Sciatic nerve (tissue), 2 donors: ENCODE measurements at places on chromosomes 2 and 18.
A peak's percentile ranks its signal among the peaks of the same experiment; 100 is the strongest.

DNA sequence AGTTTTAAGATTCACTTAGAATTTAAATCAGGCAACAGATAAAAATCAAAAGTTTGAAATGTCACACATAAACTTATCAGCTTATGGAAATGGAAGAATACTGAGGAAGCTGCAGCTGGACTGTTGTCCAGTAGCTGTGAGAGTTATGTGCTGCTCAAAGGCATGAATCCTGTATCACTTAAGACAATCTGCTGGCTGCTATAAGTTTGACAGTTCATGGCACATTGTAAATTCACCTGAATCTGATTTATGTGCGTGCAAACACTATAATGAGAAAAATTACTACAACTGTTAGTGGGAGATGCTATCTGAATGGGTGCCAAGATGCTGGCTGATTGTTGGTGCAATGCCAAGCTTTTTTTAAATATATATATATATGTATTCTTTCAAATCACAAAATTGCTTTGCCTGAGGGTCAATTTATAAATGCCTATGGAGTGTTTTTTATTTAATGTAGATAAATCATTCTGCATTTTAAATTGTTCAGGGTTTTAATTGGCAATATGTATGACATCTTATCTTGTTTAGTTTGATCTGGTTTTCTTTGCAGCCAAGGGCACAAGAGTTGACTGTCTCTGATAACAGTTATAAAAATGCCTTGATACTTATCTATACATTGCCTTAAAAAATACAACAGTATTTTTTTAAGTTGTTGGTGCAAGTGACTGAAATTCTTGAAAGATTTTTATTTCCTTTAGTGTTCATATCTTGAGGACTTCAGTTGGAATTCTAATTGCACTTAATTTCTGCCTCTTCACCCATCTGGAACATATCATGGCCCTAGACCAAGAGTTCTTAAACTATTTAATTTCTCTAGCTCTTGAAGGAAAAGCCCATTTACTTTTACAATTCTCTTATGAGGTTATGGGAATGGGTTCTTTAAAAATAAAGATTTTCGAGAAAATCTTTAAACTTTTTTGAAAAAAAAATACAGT is 48.7 kb downstream of the CAVIN2 start:
- DNase-seq, result no peak

DNA sequence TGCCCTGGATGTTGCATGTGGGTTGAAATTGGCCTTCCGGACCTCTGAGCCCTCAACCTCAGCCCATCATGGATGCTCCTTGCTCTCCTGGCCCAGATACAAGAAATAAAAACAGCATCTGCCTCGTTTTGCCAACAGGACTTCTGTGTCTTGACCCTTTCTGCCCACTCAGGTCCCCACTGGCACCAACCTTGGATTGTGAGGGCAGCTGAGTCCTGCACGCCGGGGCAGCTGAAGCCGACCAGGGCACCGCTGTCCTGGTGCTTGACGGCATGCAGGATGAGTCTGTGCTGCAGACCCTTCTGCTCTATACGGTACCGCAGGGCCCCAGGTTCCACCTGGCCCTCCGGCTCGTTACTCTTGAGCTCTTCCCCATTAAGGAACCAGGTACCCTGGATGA is 4.7 kb downstream of the OBSL1 start:
- DNase-seq, result no peak

- DNase-seq, result no peak
These were observed 3.2 kb downstream of the STRN start for GRCh38 chr2:36963106-36963505.

DNA sequence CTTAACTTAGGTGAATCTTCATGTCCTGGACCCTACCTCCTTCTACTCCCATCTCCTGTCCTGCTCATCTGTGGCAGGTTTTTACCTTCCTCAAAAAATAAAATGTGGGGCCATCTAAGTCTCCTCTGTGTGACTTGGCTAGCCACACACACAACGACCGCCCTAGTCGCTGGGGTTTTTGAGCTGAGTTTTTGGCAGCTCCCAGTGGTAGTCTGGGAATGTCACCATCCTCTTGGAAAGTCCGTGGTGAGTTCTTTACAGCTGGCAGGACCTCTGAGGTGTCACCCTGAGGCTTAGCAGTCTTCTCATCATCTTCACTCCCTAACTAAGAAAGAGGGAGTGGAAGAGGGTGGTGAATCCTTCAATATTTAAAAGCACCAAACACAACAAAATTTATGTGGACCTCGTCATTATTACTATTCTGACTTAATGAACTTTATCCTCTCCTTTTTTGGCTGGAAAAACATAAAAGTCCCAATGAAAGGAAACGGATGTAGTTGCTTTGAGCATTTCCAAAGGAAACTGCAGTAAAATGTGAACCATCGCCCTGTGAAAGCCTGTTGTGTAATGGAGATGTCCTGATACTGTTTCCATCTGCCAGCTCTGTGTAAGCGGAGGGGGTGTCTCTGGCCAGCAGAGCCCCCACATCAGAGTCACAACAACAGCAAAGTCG is 78.6 kb downstream of the VAPA start:
- DNase-seq, result no peak

DNA sequence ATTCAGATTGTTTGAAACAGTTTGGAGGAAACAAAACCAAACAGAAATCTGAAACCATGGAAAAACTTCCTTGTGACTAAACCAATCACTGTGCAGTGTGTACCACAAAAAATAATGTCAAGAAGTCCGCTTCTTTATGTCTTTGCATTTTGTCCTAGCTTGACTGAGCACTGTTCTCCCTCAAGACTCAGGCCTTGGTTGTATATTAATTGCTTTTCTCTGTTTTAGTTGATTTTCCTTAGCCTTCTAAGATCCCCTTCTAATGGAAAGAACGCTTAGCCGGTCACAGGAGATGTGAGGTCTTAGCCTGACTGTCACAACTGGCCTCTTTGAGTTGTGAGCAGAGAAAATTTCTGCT is 56.6 kb downstream of the LCLAT1 start:
- DNase-seq, result no peak

- DNase-seq, result no peak
These were observed 28.1 kb downstream of the ARHGAP25 start for GRCh38 chr2:68762665-68763064.

DNA sequence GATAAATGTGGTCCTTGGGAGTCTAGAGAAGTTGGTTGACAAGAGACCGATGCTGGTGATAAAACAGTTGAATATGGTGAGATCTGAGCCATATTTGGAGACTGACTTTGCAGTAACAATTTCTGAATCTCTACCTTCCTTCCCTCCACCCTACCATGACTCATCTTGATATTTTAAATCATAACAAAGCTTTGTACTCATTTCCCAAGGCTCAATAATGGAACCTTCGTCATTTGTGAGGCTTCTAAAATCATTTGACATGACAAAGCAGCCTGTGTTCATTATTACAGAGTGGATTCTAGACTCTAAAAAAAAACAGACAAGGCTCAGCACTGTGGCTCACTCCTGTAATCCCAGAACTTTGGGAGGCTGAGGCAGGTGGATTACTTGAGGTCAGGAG is 38.5 kb upstream of the PDCL3 start:
- no peak for DNase-seq

DNA sequence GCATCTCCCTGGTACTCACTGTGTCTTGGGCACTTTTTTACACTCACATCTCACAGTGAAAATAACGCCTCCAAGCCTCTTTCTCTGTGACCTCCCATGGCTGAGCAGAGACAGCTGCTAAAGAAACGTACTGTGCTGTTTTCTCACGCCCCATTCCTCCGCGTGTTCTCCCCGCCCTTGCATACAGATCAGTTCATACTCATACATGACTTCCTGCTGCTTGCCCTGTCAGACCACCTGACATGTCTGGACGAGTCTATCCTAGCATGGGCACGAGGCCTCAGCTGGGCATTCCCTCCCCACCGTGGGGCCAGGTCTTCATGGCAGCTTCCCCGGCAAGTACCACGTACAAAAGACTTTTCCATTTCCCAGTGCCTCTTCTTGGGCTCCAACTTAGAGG is 21.2 kb upstream of the IL1A start:
- DNase-seq, result no peak

DNA sequence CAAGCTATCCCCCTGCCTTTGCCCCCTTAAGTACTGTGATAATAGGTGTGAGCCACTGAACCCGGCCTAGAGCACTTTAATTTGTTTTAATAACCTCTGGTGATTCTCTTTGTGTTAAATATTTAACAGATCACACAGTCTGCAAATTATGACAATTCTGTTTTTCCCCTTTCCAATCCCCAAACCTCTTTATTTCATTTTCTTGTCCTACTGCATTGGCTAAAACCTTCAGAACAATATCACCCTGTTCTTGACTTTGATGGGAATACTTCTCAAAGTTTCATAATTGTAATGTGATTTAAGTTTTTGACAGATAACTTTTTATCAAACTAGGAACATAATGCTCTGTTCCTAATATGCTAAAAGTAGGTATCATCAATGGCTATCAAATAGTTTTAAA is 44.5 kb downstream of the USP37 start:
- no peak for DNase-seq

GRCh38 chr2:13681936-13682335 is 950.6 kb upstream of the LRATD1 start:
- DNase-seq, result no peak

DNA sequence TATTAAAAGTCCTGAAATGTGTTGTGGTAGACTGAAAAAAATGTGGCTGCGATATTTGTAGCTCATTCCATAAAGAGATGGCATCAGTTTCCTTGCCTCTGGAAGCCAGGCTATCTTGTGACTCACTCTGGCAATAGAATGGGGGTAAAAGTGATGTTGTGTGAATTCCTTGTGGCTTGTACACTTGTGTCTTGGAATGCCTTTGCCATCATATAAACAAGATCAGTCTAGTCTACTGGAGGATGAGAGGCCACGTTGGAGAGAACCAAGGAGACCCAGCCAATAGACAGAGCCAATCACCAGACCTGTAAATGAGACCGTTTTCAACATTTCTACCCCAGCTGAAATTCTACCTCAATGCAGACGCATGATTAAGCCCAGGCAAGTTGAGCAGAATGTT is 254.1 kb downstream of the TRIB2 start:
- DNase-seq, result no peak

GRCh38 chr18:22883179-22883578 is 49.9 kb upstream of the RBBP8 start:
- no peak for DNase-seq

GRCh38 chr18:48934415-48934722 is 16.4 kb downstream of the SMAD7 start:
- no peak for DNase-seq

DNA sequence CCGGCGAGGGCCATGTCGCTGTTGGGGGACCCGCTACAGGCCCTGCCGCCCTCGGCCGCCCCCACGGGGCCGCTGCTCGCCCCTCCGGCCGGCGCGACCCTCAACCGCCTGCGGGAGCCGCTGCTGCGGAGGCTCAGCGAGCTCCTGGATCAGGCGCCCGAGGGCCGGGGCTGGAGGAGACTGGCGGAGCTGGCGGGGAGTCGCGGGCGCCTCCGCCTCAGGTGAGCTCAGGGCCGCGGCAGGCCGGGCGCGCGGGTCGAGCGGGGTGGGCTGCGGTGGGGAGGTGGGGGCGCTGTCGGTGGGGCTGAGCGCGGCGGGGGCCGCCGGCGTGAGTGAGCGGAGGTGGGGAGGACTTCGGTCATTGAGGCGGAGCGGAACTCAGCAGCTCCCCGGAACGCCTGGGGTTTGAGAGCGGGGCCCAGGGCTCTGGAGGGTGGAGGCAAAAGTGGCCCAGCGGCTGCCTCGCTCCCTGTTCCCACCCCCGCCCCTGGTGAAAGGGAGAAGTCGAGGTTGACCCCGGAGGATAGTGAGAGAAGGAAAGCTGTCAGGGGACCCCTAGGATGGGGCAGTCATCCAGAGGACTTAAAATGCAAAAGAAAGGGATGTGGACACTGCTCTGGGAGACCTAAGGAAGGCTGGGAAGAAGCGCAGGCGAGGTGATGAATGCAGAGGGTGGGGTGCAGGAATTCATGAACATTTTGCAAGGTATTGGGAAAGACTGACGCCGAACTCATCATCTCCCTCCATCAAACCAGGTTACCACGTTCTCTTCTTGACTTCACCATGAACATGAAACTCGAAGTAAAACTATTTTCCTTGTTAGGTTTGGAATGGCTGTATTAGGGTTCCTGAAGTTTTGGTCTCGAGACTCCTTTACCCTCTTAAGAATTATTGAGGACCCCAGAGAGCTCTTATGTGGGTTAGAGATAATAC is 633 bp downstream of the MALT1 start:
- peak; percentile 73 for DNase-seq

DNA sequence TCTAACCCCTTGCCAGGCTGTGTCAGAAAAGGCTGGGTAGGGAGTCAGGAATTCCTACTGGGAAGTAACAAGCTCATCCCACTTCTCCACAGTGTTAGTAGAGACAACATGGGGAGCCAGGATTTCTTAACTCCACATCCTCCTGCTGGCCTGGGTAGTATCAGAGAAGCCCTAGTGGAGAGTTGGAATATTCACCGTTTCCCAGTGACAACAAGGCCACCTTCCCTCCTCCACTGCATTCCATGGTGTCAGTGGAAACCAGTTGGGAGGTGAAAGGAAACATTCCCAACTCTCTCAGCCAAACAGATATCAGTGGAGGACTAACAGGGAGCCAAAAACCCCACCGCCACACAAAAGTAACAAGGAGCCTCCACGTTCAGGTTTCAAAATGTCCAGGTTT is 41.2 kb downstream of the SRD5A2 start:
- DNase-seq, result no peak

DNA sequence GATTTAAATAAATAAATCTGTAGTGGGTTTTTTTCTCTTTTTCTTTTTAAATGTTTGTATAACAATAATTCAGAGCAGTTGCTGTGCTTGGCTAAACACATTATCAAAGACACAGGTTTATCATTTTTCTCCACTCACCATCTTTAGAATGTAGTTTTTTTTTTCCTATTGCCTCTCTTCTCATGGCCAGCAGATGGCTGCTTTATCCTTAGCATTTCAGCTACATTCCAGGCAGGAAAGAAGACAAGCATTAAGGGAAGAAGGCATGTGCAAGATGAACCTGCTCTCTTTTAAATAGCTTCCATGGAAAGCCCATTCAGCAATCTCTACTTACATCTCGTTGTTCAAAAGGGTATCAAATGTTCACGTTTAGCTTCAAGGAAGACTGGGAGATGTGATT is 42.6 kb downstream of the ARHGAP15 start:
- no peak for DNase-seq

DNA sequence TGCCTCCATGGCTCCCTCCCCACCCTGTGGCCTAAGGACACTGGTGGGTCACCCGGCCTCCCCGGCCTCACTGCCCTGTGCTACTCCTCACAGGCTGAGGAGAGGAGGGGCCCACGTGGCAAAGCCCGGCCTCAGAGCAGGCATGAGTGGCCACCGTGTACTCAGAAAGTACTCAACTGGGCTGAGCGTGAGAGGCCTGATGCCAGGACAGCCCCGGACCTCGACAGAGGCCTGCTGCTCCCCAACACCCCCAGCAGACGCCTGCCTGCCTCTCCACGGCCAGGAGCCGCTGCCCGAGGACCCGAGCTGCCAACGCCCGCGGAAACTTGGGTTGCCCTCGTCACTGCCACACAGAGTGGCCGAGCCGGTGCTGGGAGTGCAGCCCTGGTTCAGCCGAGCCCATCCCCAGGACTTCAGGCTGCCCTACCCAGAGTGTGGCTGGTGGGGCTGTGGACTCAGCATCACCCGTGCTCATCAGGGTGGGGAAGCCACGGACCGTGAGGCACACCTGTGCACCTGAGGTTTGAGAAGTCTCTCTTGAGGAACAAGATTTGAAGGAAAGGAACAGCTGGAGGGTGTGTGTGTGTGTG is 59.3 kb downstream of the CENPO start:
- DNase-seq, result no peak
